RKO (cell line): ENCODE measurements at places on chromosomes 6 and 20.

- no peak for DNase-seq
Observed at GRCh38 chr6:26089272-26089671, 2.0 kb downstream of the HFE start.

DNA sequence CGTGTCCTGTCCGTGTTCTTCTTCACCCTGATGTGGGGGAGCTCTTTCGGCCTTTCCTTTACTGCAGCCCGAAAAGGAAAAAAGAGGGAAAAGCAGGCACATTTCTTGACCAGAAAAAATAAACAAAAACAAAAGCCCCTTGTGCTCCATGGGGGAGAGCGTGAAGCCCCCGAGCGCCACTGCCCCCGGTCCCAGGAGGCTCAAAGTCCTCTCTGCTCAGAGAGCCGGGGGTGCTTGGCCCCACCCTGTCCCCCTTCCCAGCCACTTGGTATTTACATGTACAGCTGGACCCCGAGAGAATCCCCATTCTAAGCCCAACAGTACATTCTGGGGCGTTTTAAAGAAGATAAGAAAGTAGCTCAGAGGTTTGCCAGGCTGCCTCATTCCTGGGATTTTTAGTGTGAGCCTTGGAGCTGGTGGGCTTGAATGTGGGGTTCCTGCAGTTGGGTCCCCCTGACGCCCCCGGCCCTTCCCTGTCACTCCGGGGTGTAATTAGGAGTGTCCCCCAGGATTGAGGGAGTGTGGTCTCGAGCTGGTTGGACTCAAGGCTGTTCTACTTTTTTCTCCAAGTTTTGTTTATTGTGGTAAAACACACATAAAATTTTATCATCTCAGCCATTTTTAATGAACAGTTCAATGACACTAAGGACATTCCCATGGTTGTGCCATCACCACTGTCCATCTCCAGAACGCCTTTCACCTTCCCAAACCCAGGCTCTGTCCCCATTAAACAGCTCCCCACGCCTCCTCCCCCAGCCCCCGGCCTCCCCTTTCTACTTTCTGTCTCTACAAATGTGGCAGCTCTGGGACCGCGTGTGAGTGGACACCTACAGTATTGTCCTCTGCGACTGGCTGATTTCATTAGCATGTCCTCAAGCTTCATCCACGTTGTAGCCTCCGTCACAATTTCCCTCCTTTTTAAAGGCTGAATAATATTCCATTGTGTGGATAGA, 55.7 kb upstream of the BHLHE23 start:
- no peak for DNase-seq

GRCh38 chr6:142692942-142693341, 252.0 kb downstream of the HIVEP2 start:
- DNase-seq: peak; percentile 65

GRCh38 chr6:165662749-165663376, at the start of gene PDE10A:
Gene PDE10A (minus strand): TSS chr6:165663241. CDS start chr6:165662811, 430 bp downstream.
- DNase-seq: no peak

GRCh38 chr6:6368684-6369052, 48.2 kb upstream of the F13A1 start:
- no peak for DNase-seq

DNA sequence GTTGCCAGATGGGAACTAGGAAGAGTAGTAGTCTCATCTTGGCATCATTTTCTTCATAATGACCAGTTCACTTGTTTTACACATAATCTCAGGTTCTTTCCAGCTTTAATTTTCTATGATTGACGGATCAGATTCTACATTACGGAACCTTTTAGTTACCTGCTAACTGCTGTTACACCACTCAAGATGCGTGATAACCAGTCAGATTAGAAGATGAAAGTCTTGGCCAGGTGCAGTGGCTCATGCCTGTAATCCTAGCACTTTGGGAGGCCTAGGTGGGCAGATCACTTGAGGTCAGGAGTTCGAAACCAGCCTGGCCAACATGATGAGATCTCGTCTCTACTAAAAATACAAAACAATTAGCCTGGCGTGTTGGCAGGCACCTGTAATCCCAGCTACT, 92.5 kb downstream of the NCOA3 start:
- DNase-seq: no peak

GRCh38 chr6:49284180-49284579, 178.9 kb downstream of the MMUT start:
- DNase-seq: no peak

- DNase-seq: peak; percentile 52
Observed at GRCh38 chr20:3843490-3843889, 3.1 kb upstream of the MAVS start.
